Right lobe of liver (tissue), 6 donors: ENCODE measurements at places on chromosomes 1 and 21. TPM values are rescaled to one million over a fixed set of nuclear protein-coding genes. Genes with fewer than 3 reads are reported as not detected.

- DNase-seq, result no peak
Observed at GRCh38 chr1:18283601-18284385, 176.2 kb downstream of the IGSF21 start.

- DNase-seq, result no peak
Observed at GRCh38 chr1:17429183-17429582, 10.3 kb downstream of the RCC2 start.

GRCh38 chr1:89941110-89941766 lies 53.7 kb upstream of the ZNF326 start:
- no peak for DNase-seq

Gene FTCD
- total RNA-seq, result 141 TPM

- DNase-seq, result no peak
Observed at GRCh38 chr1:101136739-101137138, 100.1 kb upstream of the S1PR1 start.

DNA sequence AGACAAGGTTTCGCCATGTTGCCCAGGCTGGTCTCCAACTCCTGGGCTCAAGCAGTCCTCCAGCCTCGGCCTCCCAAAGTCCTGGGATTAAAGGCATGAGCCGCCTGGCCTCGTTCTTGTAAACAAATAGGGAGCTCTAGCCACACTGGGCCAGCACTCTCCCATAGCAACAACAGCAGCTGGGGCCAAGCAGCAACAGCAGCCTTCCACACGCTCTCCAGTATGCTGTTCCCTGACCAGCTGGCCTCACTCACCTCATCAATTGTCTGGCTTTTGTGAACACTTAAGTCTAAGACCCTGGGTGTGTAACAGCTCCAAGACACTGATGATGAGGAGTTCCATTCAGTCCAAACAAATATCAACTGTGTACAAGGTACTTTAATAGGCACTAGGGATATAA lies 16.9 kb upstream of the GLIS1 start:
- DNase-seq, result no peak

- no peak for DNase-seq
Observed at GRCh38 chr1:174413632-174414031, 34.1 kb upstream of the GPR52 start.

GRCh38 chr1:183236158-183236725 lies 50.2 kb downstream of the LAMC2 start:
- no peak for DNase-seq

DNA sequence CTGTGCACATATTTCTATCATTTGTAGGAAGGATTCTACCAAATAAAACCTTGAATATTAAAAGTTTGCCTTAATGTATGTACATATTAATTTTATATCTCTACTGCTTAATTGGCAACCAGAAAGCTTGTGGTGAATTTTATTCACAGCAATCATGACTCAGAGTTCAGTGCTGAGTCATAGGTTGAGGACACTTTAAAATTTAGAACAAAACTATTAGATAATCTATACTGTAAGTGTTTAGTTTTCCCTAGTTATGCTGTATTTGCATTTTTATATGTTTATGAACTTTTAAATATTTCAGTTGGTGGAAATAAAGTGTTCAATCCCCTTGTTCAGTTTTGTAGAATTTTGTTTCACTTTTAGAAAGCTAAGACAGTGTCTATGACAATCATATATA lies 841.5 kb downstream of the KCNT2 start:
- DNase-seq, result no peak

DNA sequence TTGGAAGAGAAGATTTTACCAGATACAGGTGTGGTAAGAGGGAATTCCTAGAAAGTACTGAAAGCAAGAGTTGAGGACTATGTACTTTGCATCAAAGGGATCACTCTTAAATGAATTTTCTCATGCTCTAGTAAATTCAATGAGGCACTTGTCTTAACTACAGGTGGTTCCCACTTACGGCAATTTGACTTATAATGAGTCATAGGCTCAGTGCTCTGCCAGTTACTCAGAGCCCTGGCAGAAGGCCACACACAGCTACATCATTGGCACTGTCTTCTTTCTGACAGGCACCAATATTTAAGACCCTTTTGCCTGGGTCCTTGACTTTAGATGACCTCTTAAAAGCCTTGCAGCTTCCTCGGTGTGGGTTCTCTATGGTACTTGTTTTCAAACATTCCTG lies 15.9 kb upstream of the ADAMTS5 start:
- DNase-seq, result no peak

Gene RNF115
- total RNA-seq, result 7.2 TPM

- DNase-seq, result peak; percentile 73
Observed at GRCh38 chr1:17274186-17275170, 25.6 kb downstream of the PADI3 start.

Gene KRTAP10-2
- not detected for total RNA-seq

- DNase-seq, result no peak
Observed at GRCh38 chr1:14160781-14161180, 437.7 kb upstream of the KAZN start.

DNA sequence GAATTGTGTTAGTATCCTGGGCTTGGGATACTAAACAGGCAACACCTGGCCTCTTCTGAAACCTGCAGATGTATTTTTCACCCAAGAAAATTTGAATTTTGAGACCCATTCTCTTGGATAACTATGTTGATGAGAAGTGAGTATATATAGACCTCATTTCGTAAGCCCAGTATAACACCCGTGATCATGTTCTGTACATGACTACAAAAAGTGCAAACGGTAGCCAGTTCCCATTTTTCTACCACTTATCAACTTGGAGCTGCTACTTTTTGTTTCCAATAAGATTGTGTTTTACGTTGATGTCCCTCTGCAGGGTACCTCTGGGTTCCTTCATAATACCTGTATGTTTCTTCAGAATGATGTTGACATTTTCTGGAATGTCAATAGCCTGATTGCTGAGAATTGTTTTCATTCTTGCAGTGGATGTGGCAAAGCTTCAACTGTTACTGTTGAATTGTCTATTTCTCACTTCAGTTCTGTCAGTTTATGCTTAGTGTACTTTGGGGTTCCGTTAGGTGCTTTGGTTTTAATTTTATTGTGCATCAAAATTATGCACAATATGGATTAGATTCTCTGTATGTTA lies 48.1 kb downstream of the ZFYVE9 start:
- DNase-seq, result no peak

DNA sequence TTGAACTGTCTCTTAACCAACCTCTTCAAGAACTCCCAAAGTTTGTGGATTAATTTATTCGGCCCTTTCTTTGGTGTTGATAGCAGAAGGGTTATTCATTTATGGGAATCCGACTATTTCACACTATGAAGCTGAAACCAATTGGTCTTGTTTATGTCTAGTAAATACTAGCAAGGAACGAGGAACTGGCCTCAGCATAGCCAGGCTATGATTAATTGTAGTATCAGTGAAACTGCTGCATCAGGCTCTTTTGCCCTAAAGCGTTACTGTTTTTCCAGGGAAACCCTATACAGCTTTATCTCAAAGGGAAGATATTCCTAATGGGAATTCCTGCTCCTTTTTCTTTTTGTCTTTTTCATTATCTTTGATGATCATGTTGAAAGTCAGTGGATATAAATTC lies 35.1 kb downstream of the CLEC20A start:
- no peak for DNase-seq

DNA sequence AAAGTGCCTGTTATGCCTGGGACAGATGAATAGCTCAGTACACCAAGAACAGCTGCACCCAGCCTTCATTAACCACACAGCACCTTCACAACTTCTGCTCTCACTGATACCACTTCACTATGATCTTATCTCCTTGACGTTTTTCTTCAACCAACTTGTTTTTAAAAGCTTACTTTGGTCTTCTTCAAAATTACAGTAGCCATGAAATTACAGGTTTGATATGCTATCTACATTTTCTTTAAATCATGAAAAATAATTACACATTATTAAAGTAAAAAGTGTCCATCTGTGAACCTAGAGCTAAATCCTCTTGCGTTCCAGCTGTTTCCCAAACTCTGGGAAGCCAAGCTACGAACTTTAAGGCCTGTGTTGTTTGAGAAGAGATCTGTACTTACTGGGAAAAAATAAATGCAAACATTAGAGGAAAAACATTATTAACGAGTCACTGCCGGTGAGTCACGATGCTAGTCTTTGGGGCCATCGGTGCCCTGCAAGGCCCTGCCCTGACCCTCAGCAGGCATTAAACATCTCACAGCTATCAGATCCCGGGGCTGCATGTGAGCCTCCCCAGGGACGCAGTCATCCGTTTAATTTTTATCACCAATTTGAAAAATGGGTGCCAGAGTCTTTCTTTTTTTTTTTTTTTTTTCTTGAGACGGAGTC lies 56.3 kb upstream of the GPR153 start:
- DNase-seq, result no peak

GRCh38 chr1:44785029-44785380 lies 3.0 kb downstream of the BEST4 start:
- no peak for DNase-seq
